ENCODE measurements at places on chromosomes 3 and 15.

GRCh38 chr3:41893977-41894376, 67.9 kb downstream of the ULK4 start:
- no peak for DNase-seq

- no peak for DNase-seq
Measured at GRCh38 chr3:98563661-98564281, 29.6 kb downstream of the CPOX start.

- no peak for DNase-seq
Measured at GRCh38 chr3:32431481-32431880, 39.8 kb downstream of the CMTM7 start.

- DNase-seq = no peak
Measured at GRCh38 chr3:175818811-175819464, 959.8 kb downstream of the NAALADL2 start.

DNA sequence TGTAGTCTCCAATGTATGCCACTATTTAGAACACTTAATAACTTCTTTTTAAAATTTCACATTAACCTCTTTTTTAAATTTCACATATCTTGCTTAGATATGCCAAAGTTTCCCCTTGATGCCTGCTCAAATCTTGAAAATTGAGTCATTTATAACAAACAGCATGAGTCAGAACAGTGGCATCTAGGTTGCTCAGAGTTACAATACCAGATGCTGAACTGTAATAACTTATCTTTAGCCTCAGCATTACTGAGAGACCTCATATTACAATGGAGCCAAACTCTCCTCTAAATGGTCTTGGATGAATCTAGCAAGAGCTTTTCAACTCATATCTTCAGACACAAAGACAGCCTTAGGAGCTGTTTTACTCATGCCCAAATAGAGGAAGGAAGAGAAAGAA, 439.3 kb upstream of the ARPP21 start:
- no peak for DNase-seq

- DNase-seq = no peak
Measured at GRCh38 chr3:188220988-188221818, 67.2 kb downstream of the LPP start.

- peak; percentile 81 for DNase-seq
Measured at GRCh38 chr3:172129850-172130716, 90.7 kb downstream of the FNDC3B start.

GRCh38 chr3:963255-963654, 129.6 kb upstream of the CNTN6 start:
- no peak for DNase-seq

DNA sequence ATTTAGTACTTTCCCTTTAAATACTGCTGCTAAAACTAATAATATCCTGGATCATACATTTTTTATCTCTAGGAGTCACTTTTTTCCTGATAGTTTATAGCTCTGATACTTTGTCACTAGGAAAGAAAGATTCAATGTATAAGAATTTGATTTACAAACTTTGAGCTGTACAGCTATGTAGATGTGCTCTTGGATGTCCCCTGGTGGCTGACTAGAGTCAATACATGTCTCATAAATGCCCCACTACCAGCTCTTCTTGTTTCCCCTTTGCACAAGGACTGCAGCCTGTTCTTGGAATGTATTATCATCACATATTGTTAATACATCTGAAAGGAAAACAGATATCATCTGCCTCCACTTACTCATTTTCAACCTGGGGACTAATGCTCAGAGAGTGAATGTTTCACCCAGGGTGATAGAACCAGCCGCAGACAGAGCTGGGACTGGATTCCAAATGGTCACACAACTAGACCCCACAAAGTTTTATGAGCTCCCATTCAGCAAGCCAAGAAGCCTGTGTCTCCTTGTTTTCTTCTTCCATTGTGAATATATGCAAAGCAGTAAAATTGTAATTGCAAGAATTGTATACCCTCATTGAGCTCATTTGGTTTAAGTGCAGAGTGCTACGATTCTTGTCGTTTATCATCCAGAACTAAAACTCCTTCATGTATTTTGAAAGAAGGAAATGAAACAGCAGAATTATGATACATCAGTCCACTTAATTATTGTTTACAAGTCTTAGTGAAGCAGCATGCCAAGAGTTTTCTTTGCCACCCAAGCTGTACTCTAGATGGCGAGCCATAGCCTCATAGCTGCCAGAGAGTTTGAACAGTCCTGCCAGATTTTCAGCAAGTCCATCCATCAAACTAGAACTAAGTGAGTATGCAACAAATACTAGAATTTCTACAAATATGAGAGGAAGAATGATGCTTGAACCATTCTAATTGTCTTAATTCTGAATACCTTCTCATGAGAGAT, 261.6 kb upstream of the LMCD1 start:
- DNase-seq = no peak

- no peak for DNase-seq
Measured at GRCh38 chr15:82798531-82799166, 7.2 kb downstream of the FSD2 start.

DNA sequence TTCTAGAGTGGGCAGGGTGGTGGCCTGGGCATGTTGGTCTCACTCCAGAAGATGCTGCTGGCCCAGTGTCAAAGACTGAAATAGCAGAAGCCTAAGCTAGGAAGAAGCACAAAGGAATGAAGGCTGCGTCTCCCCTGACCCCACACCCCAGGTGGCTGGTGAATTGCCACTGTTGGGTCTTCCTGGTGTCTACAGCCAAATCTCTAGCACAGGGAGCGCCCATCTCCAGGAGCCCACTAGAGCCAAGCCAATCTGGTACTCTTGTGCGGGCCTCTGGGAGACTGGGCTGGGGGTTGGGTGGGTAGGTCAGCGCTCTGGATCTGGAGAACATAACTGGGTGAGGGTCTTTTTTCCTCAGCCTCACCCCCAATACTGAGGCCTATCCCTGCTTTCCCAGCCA, 894 bp downstream of the TUSC2 start:
- peak; percentile 21 for DNase-seq

DNA sequence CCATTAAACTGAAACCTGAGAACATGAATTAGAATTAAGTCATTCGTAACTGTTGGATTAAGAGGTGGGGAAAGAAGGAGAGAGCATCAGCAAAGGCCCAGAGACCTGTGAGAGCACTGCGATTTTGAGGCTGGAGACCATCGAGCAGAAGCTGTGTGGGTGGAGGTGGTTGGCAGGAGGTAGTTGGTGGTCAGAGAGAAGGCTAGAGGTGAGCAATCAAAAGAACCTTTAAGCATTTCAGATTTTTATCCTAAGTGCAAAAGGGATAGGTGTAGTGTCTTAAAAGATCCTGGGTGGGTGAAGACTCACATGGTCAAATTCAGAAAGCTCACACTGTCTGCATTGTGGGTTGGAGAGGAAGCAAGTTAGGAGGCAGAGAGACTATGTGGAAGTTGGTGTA, 65.1 kb upstream of the TEX264 start:
- DNase-seq = no peak

GRCh38 chr15:99504823-99505551, 60.8 kb upstream of the MEF2A start:
- no peak for DNase-seq

GRCh38 chr15:79863886-79864285, 32.9 kb downstream of the MTHFS start:
- DNase-seq = no peak

DNA sequence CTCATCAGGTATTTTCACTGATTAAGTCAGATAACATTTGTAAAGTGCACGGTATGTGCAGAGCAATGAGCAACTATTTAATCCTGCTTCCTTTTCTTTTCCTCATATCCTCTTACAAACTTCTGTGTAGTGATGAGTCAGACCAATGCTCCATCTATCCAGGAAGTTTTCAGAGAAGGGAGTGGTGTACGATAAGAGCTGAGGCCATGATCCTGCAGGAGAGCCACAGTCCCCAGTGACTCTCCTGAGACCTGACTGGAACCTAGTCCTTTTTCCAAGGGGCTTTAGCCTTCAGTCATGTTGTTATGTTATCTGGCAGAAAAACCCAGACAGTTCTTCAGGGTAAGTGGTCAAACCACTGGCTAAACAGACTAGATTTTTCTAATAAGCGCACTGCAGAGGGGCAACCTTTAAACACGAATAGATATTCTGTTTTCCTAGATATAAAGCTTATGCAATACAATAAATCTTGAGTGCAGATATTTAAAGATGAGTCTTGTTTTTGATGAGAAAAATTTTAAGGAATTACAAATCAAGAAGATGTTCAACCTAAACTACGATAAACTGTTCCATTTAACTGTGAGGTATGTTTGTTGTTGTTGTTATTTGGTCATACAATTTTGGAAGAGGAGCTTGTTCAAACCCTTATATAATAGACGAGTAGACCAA, 110.5 kb upstream of the RAP2B start:
- no peak for DNase-seq

- no peak for DNase-seq
Measured at GRCh38 chr15:94446441-94446840, 215.1 kb downstream of the MCTP2 start.

DNA sequence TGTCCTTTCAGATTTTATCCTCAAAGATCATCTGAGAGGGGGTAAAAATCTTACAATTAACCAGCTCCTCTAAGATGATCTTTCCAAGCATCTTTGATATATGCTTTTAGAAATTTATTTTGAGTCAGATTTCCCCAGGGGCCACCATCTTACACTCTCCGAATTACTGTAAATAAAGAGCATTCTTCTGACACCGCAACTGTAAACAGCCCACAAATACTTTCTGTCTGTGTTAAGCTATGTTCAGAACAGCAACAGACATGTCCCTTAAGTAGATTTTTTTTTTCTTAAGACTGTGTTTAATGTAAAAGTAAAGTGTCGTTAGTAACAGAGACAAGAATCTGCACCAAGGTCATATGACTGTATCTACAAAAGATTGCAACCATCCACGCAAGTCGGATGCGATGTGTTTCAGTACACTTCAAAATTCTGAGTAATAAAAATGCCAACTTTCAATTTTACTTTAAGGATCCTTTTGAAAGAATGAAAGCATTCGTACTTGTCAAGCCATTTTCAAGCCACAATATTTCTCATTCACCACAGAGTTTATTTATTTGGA, 159.0 kb upstream of the KCNH8 start:
- no peak for DNase-seq

- no peak for DNase-seq
Measured at GRCh38 chr15:80878242-80878866, 99.2 kb downstream of the CEMIP start.

GRCh38 chr3:17806201-17806600, 63.8 kb upstream of the TBC1D5 start:
- no peak for DNase-seq

DNA sequence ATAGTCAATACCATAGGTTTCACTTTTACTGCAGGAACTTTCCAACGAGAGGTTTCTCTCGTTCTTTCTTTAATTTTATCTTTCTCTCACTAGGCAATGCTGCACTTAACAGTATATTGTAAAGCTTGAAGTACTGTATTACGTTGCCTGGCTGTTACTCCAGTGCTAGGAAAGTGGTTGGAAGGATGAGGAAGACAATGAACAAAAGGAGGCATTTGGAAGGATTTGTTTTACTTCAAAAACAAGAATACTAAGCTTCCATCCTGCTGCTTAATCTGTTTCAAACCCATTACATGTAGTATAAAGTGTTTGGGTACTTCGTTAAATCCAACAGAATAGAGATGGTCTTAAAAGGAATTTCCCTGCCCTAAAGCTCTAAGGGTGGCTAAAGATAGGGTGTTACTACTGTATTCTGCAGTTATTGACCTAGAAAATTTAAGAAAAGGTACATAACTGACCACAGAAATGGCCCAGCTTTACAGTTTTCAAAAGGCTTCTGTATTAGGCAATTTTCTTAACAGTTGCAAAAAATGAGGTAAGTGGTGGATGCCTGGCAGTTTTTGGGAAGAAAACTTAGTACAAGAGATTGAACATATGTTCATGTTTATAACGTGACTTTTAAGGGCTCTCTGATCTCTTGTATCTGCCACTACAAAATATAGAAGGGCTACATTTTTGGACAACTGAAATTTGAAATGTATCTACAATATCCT, 785 bp upstream of the IFT57 start:
- no peak for DNase-seq

- no peak for DNase-seq
Measured at GRCh38 chr3:23740517-23740965, 65.2 kb upstream of the UBE2E1 start.

GRCh38 chr15:101307048-101307896, 12.2 kb upstream of the SNRPA1 start:
- DNase-seq = no peak

DNA sequence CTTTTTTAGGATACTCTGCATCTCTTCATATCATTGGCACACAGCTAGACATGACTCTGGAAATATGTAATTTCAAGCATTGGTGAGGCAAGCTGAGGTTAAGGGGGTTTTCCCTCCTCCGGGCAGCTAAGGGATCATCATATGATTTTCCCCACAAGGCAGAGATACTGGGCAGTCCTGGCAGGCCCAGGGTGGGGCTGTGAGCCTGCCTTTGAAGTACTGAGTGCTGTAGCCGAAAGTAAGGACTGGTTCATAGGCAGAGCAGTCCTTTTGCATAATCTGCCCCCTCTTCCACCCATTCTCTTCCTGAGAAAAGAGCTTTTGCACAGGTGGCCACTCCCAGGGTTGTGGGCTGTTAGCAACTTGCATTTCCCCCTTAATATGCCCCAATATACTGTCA, 168.8 kb upstream of the MANF start:
- DNase-seq = peak; percentile 42

GRCh38 chr3:194235160-194235559, 99.2 kb downstream of the HES1 start:
- no peak for DNase-seq

DNA sequence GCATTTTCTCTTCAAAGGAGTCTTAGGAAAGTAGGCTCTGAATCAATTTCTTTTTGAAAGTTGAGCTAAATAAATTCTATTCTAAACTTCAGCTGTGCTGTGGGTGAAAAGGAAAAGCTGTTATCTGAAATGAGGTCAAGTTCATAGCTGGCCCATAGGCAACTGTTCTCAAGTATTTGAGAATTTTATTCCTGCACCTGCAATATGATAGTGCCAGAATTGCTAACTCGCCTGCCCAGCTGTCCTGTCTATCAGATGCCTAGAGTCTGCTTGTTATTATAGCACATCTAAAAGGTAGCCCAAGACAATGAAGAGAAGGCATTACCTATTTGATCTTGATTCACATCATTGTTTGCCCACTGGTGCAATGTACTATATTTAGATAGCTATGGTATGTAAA, 798.7 kb downstream of the DIPK2A start:
- DNase-seq = no peak

DNA sequence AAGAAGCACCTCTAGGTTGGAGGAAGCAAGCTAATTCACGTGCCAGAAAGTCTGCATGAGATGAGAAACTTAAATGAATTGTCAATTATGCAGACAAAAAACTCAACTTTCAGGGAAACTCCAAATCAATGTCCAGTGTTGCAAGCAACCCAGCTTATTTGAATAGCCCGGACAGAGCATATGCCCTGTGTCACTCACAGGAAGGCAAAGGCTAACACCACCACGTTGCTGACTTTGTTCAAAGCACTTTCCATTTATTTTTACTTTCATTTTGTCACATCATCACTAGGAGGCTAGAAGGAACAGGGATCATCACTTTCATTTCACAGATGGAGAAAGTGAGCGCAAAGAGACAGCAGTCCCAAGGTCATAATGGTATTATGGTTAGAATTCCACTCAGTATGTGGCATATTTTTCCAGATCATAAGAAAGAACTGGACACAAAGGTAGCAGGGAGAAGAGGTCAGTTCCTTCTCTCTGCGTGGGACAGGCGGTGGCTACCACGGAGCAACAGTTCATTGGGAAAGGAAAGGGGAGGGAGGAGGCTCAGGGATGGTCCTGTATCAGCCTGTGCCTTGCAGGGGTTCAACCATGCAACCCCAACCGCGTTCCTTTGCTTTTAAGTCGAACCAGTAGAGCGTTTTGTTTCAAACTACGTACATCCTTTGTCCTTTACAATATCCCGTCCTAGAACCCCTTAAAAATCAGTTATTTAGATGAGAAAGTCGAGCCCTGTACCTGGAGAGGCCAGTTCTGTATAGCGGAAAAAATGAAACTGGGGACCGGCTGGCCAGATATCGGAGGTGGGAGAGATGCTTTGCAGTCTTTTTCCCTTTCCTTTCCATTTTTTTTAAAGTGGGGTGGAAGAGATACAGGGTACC, 1.1 kb downstream of the HEG1 start:
- peak; percentile 48 for DNase-seq

Data from left hindlimb (tissue), 1 donor.